Stimulated activated CD4-positive, alpha-beta T cell treated with anti-CD3 and anti-CD28 coated beads, Interleukin-4, amount 100 ng/mL, for 4 hours (primary cell): ENCODE measurements at places on chromosomes 7 and 10.

- DNase-seq: no peak
Measured at GRCh38 chr10:49817845-49818244, 55.7 kb upstream of the OGDHL start.

- DNase-seq: no peak
Measured at GRCh38 chr7:66050990-66051448, 24.6 kb upstream of the ASL start.

DNA sequence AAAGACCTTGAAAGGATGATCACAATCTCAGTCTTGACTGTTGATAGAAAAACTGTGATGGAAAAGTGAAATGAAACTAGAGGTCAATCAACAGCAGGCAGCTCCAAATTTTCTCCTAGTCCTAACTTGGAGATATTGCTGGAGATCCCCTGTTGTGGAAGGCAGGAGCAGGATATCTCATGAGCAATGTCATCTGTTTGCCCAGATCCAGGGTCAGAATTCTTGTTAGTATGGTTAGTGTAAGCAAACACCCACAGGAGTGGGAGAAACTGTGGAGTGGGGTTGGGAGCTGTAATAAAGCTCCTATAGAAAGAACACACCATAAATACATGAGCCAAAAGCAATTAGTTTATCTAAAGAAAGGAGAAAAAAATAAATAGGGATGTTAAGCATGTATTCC is 169.0 kb downstream of the AKR1D1 start:
- no peak for DNase-seq

DNA sequence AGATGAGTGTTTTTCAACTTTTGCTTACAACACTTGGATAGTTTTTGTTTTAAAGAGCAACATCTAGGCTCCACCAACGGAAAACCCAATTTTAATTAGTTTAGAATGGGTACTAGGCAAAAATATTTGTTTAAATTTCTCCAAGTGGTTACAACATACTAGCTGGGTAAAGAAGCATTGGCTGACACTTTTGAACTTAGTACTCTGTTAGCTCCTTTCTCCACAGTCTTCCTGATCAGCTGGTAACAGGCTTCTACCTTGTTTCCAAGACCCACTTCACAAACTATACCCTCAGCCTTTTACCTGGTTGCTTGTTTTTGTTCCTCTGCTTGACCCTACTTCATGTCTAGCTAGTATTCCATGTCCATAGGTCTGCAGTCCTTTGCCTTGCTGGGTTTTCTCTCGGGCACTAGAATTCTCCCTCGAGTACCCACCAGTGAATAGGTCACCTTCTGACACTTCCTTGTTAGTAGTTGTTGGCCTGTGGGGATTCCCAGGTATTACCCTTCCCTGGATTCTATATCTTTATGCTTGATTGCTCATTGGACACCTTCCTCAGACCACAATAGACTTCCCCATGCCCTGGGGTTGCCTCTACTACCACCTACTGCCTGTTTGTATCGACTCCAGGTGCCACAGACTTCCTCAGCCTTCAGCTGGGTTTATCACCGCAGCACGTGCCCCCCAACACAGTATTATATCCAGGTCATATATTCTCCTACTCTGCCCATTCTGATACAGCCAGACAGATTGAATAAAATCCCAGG is 42.0 kb downstream of the PRPS1L1 start:
- DNase-seq: no peak

DNA sequence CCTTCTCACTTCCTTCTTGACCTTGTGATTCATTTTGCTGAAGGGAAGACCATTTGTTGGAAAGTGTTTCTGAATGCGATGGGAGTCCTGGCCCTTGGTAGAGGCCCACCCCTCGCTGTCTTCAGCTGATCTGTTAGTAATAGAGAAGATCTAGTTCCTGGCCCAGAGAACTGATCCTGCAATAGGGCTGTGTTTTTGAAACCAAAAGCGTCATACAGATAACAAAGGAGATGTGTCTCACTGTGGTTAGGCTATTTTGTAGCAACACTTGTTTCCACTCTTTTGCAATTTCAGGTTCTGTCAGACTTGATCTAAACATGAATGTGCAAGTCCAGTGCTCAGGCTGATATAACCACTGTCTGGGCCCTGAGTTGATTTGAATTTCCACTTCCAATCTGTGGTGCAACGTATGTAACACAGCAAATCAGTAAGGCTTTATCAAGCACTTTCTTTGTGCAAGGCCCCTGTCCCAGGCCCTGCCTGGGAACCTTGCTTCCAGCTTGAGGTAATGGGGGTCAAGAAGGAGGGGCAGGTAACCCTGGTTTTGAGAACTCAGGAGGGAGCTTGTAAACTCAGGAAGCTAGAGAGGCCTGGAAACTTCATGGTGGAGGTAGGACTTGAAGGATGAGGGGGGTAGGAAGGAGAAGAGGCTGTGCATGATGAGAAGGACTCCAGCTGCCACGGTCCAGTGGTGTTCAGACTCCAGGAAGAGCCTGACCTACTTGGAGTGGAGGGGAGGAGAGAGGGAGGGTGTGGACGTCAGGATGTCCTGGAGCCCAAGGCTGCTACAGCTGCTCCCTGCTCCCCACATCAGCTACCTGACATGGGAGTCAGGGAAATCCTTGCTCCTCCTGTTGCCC is 42.2 kb upstream of the SRGN start:
- DNase-seq: no peak

DNA sequence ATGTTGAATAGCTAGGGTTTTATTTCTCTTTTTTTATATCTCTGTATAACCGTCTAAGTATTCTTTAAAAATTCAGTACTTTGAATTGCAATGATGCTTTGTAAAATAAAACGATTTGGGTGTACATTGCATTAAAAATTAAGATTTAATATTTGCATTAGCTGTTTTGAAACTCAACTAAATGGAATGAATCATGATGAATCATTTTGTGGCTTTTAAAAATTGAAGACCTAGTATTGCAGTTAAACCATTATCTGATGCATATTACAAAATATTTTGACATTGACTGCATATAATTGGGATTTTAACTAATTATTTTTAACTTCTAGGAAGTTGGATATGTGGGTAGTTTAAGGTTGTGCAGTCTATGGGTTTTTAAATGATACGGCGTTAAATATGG is 314.0 kb downstream of the CDK14 start:
- DNase-seq: no peak

GRCh38 chr7:42049761-42050160 is 187.2 kb downstream of the GLI3 start:
- DNase-seq: no peak

- DNase-seq: no peak
Measured at GRCh38 chr10:8115618-8115980, 61.1 kb downstream of the GATA3 start.

- DNase-seq: no peak
Measured at GRCh38 chr7:41147606-41148485, 555.0 kb downstream of the INHBA start.

DNA sequence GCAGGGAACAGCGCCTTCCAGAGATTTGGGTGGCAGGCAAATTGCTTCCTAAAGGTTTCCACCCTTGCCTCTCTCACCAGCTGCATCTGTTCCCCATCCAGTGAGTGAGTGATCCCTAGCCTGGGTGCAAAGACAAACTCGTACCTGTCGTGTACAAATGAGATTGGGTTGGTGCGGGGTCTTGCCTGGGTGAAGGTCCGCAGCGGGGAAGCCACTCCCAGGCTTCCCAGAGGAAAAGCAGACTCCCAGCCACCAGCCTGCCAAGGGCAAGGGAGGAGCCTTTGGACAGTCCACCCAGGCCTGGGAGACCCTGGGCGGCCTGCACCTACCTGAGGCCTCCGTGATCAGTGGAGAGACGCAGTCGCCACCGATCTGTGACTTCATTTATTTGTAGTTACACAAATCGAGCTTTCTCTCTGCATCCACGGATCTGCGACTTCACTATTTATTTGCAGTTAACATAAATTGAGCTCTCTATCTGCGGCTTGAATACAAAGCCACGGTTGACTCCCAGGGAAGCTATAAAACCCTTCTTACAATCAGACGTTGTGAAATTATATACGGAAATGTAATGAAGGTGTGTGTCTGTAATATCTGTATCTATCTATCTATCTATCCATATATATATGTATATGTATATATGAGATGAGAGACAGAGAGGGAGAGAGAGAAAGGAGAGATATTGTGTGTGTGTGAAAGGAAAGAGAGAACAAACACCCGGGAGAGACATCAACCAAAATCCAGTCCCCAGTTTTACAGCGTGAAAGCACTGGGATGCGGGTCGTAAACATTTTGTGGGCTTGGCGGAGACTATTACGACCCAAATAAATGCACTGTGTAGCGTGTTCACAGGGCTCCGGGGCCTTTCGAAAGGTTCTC is 3.0 kb upstream of the HOXA7 start:
- no peak for DNase-seq

DNA sequence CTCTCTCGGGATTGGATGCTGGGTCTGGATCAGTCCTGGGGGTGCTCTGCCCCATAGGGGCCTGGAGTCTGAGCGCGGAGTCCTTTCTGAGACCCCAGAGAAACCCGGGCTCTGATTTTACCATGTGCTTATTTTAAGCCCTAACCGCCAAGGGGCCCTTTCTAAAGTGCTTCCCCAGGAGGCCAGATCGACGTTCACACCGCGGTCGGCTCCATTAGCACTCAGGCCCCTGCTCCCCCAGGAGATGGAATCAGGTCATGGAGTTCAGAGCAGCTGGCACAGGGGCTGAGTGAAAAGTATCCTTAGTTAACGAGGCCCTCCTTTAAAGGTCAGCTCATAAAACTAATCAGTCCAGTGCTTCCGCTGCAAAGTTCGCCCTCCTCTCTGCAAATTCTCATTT is 159.4 kb upstream of the COBL start:
- no peak for DNase-seq

GRCh38 chr7:20647908-20648776 is 32.7 kb downstream of the ABCB5 start:
- no peak for DNase-seq

GRCh38 chr7:3215624-3216585 is 85.1 kb upstream of the SDK1 start:
- DNase-seq: no peak

GRCh38 chr7:142372727-142373126 is 114.9 kb upstream of the PRSS58 start:
- no peak for DNase-seq

DNA sequence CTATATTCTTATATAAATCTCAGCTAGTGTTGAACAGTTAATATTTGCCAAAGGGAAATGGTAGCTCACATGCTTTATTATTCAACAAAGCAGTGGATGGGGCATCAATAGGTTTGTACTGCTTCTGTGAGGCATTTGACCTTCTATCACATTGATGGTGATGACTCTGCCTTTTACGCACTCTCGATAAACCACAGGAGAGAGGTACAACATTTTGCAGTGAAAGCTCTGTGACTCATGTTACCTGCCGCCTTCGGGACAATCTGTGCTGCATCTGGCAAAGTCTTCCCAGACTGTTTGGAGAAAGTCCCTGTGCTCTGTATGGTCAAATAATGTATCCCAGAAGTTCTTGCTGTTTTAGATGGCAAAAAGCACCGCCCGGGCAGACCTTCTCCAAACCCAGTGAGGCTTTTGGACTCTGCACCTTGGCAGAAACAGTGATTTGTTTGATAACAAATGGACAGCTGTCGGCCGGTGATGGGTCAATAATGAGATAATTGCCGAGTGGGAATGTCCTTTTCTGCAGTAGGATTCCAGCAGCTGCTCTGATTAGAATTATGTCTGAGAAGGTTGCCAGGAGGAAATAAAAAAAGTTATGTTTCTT is 61.0 kb downstream of the PLPP4 start:
- no peak for DNase-seq

DNA sequence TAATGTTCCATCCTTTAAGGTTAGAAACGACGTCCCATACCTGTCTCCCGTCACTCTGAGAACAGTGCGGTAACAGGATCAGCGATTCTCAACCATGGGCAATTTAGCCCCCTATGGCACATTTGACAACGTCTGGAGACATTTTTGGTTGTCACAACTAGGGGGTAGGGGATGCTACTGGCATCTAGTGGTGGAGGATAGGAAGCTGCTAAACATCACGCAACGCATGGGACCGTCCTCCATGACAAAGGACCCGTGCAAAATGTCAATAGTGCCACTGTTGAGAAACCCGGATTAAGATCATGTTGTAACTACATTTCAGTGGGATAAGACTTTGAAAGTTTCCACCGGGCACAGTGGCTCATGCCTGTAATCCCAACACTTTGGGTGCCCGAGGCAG is 5.0 kb upstream of the PAXIP1 start:
- DNase-seq: peak; percentile 15

- DNase-seq: no peak
Measured at GRCh38 chr7:25597946-25598345, 369.7 kb upstream of the NPVF start.

DNA sequence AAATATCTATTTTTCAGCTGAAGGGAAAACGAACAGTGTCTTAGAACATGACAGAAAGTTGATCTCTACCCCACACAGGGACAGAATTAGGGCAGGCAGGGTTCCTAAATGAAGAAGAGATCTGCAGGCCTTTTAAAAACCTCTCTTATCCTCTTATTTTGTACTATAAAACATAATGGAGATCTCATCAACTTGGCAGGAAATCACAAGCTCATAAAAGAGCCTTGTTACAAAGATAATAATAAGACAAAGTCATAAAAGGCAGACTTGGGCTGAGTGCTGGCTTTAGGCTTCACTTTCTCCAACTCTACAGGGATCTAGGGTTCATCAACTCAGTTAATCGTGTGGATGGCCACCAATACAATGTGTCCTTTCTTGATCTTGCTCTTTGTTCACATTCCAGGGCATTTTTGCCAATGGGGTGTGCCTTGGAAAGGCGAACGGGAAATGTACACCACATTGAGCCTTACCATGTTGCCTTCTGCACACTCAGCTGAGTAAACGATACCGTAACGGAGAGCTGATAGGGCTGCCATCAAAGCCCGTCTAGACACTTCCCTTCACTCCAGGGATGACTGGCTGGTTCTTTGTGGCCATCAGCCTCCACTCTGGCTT is 7.1 kb upstream of the TEX36 start:
- DNase-seq: no peak
